Left renal pelvis (tissue), 4 donors: ENCODE measurements at places on chromosomes 3 and 15. TPM values are rescaled to one million over a fixed set of nuclear protein-coding genes. Genes with fewer than 3 reads are reported as not detected.

The CAND2 gene
- polyA plus RNA-seq = 7.1 TPM

- DNase-seq = no peak
These were observed 48.3 kb upstream of the TIPARP start for GRCh38 chr3:156626104-156626503.

- DNase-seq = no peak
These were observed 8.4 kb upstream of the FSTL1 start for GRCh38 chr3:120459196-120459595.

DNA sequence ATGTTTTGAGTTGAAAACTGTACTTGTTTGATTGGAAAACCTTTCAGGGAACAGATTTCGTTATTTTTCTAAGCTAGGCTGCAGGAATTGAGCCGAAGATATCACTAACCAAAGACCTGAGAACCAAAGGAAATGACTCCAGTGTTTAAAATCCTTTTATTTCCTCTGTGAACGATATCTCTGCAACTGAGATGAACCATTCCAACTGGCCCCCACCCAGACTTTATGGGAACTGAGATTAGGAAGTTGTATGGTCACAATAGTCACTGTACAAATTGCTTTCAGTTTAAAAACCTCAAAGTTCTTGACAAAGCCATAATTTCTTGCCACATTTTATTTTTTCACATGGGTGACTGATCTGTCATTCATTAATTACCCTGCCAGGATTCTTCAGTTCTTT lies 232.4 kb downstream of the RBMS3 start:
- DNase-seq = no peak

GRCh38 chr3:155880286-155880685 lies 9.8 kb downstream of the GMPS start:
- no peak for DNase-seq

- peak; percentile 27 for DNase-seq
These were observed 91.8 kb downstream of the MRPL46 start for GRCh38 chr15:88375234-88375927.
